ENCODE measurements at places on chromosomes 4 and X. TPM values are rescaled to one million over a fixed set of nuclear protein-coding genes. Genes with fewer than 3 reads are reported as not detected.

GRCh38 chr4:160831165-160831922, 1332.5 kb downstream of the FSTL5 start:
- no peak for DNase-seq

DNA sequence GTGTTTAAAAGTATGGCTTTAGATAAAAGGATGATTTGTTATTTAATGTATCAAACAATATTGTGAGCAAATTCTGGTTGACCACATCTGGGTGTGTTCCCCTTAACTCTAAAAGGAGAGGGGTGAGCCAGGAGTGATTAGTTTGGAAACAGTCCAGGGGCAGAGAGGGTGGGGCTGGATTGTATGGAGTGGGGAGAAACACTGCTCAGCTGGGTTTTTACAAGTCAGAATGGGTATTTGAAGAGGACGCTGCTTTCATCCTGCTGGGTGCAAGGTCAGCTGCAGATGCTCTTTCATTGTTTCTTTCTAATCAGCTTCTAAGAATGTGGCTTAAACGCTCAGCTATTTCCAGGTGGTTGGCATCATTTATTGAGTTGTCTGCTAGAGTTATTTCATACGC, 82.8 kb upstream of the LIMCH1 start:
- DNase-seq: peak; percentile 82

Gene CNGA2
- not detected for total RNA-seq

DNA sequence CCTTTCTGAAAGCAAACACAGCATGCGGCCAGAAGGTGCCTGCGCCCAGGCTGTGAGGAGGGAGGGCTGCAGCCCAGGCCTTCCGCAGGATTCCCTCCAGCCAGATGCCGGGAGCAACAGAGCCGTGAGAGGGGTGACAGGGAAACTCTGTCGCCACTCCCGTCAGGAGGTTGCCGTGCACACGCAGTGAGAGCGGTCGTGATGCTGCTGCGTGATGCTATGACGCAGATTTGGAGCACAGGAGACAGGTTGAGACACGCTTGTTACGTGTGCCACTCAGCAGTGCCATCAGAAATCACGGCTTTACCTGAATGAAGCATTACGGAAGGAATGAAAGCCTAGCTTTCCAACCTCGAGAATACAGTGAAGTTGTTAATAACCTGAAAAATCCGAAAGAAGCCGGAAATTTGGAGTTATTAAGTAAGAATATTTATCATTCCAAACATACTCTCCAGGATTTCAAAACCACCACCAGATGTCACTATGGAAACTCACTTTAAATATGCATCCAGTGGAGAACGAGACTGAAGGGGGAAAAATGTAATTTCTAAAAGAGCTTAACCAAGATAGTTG, 54.4 kb downstream of the FAT1 start:
- DNase-seq: peak; percentile 79

- no peak for DNase-seq
Measured at GRCh38 chrX:47226531-47227333, 6.1 kb upstream of the USP11 start.

GRCh38 chr4:155943605-155944291, 9.9 kb downstream of the CTSO start:
- DNase-seq: no peak
